ENCODE measurements at places on chromosomes 7 and 10.

DNA sequence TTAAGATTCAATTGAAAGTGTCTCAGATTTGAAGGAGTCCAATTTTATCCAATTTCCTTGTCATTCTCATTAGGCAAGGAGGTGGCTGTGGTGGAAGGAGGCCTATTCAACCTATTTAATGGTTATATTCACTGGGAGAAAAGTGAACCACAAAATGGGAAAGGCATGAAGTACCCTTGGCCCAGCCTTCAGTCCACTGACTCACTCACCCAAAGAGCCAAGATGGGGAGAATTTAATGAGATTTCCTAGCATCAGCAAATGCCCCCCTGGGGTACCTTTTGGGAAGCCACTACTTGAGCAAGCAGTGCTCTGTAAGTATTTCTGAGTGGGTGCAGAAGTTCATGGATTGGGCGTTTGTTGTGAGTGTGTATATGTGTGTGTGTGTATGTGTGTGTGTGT is 144.1 kb downstream of the NRP1 start:
- no peak for DNase-seq

DNA sequence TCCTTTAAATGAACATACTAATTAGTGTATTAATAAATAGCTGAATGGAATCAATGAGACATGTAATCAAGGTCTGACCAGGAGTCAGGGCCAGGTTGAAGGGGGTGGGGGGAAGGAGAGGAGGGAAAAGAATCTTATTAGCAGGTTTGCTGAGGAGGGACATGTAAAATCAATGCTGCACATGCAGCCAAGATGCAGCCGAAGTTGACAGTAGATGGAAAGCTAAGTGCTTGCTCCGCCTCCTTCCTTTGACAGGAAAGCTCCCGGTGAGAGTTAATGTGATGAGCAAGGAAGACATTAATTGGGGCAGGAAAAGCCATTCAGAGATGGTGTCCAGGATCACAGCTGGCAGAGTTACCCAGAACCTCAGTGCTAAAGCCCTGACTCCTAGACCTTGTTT is 24.4 kb downstream of the PLXNA4 start:
- no peak for DNase-seq

DNA sequence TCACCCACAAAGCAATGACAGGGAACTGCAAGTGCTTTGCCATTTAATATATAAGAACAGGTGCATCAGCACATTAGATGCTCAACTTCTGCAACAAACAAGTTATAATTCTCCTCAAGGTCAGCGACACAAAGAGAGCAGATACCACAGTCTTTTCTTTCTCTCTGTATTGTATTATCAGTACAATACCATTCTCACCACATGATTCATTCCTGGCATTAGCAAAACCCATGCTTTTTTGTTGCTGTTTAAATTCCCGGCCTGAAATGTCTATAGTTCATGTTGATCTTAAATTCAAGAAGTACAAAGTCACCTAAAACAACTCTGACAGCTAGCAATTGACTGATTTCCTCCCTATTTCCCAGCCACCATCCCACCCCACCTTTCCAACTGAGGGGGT is 111.8 kb upstream of the FEZF1 start:
- no peak for DNase-seq

DNA sequence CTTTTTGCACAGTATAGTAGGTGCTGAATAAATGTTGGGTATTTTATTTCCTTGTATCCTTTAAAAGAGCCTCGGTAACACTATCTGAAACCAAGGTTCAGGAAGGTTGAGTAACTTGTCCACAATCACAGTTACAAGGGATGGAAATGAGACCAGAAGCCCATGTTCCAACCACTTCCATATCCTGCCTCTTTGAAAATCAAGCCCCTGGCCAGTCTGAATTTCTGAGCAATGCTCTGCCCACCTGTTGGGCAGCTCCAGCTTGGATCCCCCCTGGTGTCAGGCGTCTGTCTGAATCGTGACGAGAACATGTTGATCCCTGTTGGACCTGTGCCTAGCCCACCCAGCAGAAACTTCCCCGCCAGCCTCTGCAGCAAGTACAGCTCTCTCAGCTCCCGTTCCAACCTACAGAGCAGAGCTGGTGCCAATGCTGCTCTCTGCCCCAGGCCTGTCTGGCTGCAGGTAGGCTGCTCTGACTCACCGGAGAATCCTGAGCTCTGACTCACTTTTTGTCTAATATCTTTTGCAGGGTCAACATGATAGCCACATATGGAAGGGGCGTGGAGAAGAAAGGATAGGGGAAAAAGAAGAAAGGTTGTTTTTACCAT is 595.5 kb downstream of the INHBA start:
- no peak for DNase-seq

DNA sequence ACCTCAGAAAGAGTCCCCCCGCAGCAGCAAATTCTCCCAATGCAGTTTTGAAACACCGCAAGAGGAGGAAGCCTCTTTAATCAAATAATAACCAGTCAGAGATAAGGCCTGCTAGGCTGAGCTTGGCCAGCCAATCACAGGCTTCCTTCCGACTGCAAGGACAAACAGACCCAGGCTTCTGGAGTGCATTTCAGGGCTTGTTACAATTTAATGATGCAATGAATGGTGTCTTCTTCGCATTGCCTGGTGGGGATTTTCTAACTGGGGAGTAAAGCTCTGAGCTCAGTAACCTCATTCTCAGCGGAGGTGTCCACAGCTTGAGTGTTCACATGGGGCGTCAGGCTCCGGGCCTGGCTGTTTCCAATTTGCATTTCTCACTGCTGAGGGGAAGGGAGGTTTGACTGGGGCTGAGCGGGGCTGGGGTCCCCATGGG is 31.8 kb upstream of the GPAM start:
- DNase-seq: no peak

DNA sequence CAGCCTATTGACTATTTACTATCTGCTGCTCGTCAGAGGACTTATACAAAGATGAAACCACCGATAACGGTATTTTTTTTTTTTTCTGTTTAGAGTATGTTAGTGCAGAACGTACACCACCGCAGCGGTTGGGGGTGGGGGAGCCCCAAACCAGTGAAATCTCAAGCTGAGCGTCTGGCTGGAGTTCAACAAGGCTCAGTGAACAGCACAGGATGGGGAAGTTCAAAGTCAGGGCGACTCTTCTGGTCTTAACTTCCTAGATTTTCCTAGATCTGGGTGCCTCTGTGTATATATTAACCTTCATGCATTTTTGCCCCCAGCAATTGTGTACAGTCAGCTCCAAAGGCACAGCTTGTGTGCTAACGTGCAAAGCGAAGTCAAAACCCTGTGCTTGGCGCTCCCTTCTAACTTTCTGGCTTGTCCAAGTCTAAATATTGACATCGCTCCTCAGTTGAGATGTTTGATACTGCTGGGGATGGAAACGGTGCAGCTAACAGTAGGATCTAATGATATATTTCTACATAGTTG is 1.1 kb downstream of the RHOBTB1 start:
- no peak for DNase-seq

DNA sequence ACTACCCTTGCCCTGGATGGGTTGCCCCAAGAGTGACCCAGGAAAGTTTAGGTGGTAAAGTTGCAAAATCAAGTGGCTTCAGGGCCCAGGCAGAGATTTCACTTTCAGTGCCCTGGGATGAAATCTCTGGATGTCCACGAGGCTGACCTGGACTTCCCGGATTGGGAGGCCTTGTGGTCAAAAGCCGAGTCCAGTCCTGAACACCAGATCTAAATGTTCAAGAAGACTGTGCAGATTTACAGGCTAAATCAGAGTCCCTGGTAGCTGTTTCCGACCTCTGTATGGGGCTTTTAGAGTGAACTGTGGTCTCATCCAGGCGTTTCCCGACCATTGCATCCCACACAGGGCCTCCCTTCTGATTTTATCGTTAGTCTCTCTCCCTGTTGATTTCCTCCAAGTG is 95.3 kb downstream of the WDR11 start:
- no peak for DNase-seq

GRCh38 chr10:46096446-46096845 is 50.4 kb upstream of the MSMB start:
- no peak for DNase-seq

GRCh38 chr7:142338633-142339501 is 81.0 kb upstream of the PRSS58 start:
- DNase-seq: no peak

DNA sequence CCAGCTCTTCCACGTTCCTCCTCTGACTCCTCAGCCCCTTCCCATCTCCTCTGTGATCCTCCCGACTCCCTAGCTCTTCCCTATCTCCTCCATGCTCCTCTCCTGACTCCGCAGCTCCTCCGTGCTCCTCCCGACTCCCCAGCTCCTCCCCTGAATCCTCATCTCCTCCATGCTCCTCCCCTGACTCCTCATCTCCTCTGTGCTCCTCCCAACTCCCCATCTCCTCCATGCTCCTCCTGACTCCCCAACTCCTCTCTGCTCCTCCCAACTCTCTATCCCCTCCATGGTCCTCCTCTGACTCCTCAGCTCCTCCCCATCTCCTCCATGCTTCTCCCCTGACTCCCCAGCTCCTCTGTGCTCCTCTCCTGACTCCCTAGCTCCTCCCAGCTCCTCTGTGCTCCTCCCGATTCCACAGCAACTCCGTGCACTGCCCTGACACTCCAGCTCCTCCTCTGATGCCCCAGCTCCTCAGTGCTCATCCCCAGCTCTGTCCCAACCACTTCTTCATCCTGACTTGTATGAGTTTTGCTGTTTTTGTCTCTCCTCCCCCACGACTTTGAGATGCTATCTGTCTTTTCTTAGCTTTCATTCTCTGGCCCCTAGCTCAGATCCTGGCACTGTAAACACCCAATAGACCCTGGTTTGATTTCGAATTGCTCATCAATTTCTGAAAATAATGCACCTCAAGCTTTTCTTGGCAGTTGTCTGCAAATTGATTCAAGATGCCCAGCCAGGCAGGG is 38.3 kb downstream of the OAT start:
- DNase-seq: no peak

GRCh38 chr10:124117511-124117785 is 24.1 kb upstream of the CHST15 start:
- DNase-seq: no peak

- no peak for DNase-seq
Measured at GRCh38 chr7:112400141-112400540, 50.1 kb upstream of the IFRD1 start.

DNA sequence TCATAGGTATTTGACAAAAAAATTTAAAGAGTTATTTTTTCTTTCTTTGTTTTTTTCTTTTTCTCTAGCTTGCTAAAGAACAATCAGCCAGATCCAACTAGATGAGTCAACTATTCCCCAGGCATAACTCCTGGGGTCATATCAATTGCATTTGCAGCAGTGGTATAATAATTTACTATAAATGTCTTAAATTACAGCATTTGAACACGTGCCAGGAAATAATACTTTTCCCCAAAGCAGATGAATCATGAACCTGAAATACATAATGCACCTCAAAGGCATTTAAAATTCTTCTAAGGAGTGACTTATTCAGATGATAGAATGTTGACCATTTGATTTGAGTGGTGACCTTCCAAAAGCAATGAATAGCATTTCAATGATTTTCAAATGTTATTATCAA is 190.1 kb downstream of the LRRTM3 start:
- no peak for DNase-seq

DNA sequence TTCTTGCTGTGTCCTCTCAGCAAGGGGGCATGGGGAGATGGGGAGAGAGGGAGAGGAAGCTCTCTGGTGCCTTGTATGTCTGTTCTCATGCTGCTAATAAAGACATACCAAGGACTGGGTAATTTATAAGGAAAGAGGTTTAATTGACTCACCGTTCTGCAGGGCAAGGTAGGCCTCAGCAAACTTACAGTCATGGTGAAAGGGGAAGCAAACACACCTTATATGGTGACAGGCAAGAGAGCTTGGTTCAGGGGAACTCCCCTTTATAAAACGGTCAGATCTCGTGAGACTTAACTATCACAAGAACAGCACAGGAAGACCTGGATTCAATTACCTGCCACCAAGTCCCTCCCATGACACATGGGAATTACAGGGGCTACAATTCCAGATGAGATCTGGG is 464.7 kb upstream of the CELF2 start:
- DNase-seq: no peak

GRCh38 chr7:91645542-91645941 is 235.0 kb downstream of the MTERF1 start:
- DNase-seq: no peak

GRCh38 chr10:8044908-8045725 is 9.4 kb upstream of the GATA3 start:
- DNase-seq: no peak

DNA sequence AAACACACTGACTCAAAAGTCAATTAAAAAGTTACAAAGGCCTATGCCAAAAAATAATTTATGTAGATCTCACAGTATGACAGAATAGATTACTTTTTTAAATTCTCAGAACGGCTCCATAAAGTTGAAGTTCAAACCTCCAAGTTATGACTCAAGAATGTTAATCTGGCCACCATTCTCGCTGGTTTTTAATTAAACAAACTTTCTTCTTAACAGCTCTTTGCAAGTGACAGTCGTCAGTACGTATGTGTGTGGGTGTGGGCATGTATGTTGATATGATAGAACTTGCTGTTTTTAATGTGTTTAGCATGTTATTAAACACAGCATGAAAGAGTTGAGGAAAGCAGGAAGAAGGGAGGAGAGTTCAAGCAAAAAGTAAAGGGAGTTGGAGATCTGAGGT is 18.5 kb downstream of the PRKCQ start:
- no peak for DNase-seq

DNA sequence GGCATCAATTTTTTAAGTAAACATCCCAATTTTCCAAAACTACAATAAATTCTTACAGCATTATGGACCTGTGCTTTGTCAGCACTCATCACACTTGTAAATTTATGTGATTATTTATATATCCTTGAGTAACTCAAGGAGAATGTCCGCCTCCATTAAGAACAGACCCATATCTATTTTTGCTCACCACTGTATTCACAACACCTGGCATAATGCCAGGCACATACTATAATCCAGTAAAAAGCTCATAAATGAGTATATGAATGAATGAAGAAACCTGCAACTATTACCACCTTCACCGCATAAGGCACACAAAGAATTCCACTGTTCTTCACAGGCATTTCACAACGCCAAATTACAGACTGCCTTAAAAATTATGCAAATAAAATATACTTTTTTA is 46.9 kb downstream of the MINDY3 start:
- no peak for DNase-seq

Measured in activated CD4-positive, alpha-beta T cell treated with anti-CD3 and anti-CD28 coated beads for 1 hour (primary cell).